ENCODE measurements at places on chromosomes 16 and 17. TPM values are rescaled to one million over a fixed set of nuclear protein-coding genes. Genes with fewer than 3 reads are reported as not detected.

GRCh38 chr17:36937959-36938565 lies 787 bp downstream of the LHX1 start:
- no peaks in the 10 kb centered on the region for H3K36me3 ChIP-seq
- no peak overlapping the region for H3K27ac ChIP-seq
- peaks cover 27% of the 10 kb centered on the region for H3K4me1 ChIP-seq
- peak; percentile 25 for DNase-seq

DNA sequence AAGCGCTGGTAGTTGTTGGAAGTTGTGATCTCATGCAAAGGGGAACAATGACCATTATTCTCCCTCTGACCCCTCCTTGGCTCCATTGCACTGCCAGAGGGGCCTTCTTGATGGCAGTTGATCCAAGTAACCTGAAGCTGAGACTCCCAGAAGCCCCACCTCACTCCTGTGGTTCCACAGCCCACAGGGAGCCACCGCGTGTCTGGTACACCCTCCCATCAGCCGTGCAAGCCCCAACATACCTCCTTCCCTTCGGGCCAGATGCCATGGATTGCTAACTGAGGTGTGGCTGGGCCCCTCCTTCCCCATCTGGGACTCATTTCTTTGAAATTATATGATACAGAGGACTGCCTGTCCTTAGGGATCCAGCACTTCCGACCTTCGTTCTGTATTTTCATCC lies 17.8 kb downstream of the SAP30BP start:
- peaks cover 61% of the 10 kb centered on the region for H3K4me1 ChIP-seq
- H3K27me3 ChIP-seq, result no peaks in the 10 kb centered on the region
- H3K27ac ChIP-seq, result peak overlapping the region; percentile 58
- peaks cover 3% of the 10 kb centered on the region for H3K36me3 ChIP-seq
- H3K4me3 ChIP-seq, result no peak overlapping the region
- DNase-seq, result peak; percentile 81

DNA sequence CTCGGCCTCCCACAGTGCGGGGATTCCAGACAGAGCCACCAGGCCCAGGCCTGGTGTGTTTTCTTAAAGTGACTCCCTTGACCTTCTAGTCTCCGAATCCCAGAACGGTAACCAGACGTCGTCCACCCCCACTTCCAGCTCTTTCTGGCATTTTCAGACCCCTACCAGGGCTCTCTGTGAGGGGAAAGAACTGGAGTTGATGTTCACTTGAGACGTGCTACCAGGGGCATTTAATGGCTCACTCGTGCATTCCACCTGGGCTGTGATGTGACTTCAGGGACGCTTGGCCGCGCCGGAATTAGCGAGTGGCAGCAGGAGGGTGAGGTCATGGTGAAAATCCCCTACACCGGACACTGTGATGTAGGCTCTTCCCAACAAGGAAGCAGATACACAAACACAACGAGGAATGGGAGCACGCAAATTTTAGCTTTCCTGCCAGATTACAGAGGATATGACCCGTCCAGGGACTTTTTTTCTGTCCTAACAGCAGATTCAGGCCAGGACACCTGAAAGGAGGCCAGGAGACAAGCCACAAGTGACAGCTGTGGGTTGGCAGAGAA lies 1.1 kb upstream of the GNA13 start:
- DNase-seq, result no peak
- H3K4me1 ChIP-seq, result peaks cover 12% of the 10 kb centered on the region
- no peak overlapping the region for H3K27ac ChIP-seq
- no peak overlapping the region for H3K4me3 ChIP-seq
- no peaks in the 10 kb centered on the region for H3K27me3 ChIP-seq
- peaks cover 8% of the 10 kb centered on the region for H3K36me3 ChIP-seq

- H3K27me3 ChIP-seq, result no peaks in the 10 kb centered on the region
- peak overlapping the region; percentile 89 for H3K27ac ChIP-seq
- DNase-seq, result peak; percentile 22
- peak overlapping the region; percentile 89 for H3K4me3 ChIP-seq
Measured at GRCh38 chr17:51120357-51120738, 320 bp downstream of the SPAG9 start.

DNA sequence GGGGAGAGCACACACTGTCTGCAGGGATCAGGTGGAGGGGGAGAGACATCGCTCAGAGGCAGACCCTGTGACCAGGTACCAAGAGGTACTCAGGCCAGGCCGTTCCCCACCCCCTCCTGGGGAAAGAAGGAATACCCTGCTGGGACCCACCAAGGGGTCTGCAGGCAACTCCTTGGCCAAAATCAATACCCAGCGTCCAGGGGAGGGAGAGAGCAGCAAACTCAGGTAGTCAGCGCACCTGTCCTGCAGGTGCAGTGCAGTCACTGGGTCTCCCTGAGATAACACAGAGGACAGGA lies 57.5 kb upstream of the DOC2B start:
- no peak overlapping the region for H3K27ac ChIP-seq
- H3K27me3 ChIP-seq, result peaks cover 3% of the 10 kb centered on the region
- no peaks in the 10 kb centered on the region for H3K36me3 ChIP-seq
- no peak for DNase-seq
- H3K4me3 ChIP-seq, result no peak overlapping the region

DNA sequence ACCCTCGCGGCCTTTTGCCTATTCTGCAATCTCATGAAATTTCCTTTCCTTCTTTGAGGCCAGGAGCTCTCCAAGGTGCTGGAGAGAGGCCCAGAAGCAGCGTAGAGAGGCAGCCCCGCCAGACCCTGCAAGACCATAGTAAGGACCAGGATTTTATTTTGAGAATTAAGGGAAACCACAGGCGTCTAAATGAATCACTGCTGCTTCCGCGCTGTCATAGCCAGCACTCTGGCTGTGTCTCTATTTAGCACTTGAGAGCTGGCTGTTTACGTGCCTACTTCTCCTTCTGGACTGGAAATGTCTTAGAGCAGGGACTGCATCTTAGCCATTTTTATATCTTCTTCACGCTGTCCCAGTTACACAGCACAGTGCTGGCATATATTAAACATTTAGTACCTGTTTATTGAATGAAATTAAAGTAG lies 37.6 kb upstream of the PIRT start:
- no peak overlapping the region for H3K27ac ChIP-seq
- DNase-seq, result no peak
- H3K4me1 ChIP-seq, result no peaks in the 10 kb centered on the region
- no peaks in the 10 kb centered on the region for H3K27me3 ChIP-seq

DNA sequence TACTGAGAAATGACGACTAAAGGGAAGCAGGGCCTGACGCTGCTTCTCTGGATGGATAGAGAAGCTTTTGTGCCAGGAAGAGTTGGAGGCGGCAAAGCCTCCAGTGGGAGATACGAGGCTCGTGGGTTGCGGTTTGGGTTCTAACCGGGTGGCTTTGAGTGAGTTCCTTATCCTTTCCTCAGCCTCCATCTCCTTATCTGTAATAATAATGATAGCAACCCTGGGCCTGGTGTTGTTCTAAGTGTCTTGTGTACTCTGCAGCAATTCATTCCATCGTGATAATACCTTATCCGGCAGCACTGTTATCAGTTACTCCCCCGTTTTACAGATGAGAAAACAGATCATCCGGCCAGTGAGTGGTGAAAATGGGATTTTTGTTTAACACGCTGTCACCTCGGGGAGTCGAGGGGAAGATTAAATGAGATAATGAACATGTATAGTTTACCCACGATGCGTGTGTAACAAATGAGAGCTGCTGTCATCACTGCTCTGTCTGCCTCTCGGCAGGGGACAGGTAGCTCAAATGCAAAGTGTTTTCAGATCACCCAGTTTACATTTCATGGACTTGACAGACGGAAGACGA lies 52.0 kb upstream of the LHX1 start:
- peak; percentile 44 for DNase-seq
- peaks cover 16% of the 10 kb centered on the region for H3K27me3 ChIP-seq
- H3K4me1 ChIP-seq, result peaks cover 4% of the 10 kb centered on the region

GRCh38 chr17:67619555-67619954 lies 98.2 kb upstream of the NOL11 start:
- no peaks in the 10 kb centered on the region for H3K27me3 ChIP-seq
- H3K36me3 ChIP-seq, result no peaks in the 10 kb centered on the region
- H3K4me1 ChIP-seq, result no peaks in the 10 kb centered on the region
- no peak overlapping the region for H3K4me3 ChIP-seq

DNA sequence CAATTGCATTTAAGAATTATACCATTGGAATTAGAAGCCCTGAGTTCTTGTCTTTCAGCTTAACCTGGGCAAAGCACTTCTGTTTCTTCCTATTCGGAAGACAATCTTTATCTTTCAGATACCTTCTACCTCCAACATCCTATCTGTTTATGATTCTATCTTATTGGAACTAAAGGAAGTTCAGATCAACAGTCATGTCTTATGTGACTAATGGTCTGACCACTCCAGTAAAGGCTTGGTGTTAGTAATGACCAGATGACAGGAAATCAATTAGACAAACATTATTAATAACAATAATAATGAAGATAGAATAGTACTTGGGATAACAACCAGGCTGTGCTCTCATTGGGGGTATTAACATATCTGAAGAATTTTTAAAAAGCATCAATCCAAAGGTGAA lies 11.3 kb downstream of the HS3ST3A1 start:
- no peaks in the 10 kb centered on the region for H3K36me3 ChIP-seq
- peaks cover 68% of the 10 kb centered on the region for H3K4me1 ChIP-seq
- no peaks in the 10 kb centered on the region for H3K27me3 ChIP-seq

DNA sequence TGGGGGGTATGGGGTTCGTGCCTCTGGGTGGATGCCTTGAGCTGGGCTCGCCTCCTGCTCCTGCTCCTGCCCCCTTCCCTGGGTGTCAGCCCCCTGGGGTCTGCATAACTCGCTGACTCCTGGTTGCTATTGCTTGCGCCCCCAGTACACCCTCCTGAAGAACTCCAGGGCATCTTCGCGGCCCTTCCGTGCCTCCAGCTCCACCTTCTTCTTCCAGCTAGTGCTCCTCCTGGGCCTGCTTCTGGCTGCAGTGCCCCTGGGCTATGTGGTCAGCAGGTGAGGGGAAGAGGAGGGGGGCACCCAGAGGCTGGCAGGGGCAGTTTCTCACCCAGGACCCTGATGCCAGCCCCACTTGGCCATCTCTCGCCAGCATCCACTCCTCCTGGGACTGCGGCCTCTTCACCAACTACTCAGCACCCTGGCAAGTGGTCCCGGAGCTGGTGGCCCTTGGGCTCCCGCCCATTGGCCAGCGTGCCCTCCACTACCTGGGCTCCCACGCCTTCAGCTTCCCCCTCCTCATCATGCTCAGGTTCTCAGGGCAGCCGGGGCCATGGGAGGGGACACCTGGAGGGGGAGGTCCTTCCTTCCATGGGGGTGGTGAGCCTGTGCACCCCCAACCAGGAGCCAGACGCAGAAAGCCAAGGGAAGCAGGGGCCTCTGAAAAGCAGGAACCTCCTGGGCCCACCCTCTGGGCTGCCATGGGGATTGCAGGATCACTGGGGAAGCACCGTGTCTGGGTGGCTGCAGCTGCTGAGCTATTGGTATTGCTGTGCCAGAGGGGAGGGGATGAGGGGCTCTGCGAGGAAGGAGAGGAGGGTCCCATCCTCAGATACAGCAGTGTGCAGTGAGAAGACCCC lies 7.8 kb upstream of the C17orf99 start:
- no peak overlapping the region for H3K4me3 ChIP-seq
- no peak overlapping the region for H3K27ac ChIP-seq
- H3K27me3 ChIP-seq, result peaks cover 4% of the 10 kb centered on the region
- DNase-seq, result no peak
- no peaks in the 10 kb centered on the region for H3K36me3 ChIP-seq
- H3K4me1 ChIP-seq, result peaks cover 10% of the 10 kb centered on the region

DNA sequence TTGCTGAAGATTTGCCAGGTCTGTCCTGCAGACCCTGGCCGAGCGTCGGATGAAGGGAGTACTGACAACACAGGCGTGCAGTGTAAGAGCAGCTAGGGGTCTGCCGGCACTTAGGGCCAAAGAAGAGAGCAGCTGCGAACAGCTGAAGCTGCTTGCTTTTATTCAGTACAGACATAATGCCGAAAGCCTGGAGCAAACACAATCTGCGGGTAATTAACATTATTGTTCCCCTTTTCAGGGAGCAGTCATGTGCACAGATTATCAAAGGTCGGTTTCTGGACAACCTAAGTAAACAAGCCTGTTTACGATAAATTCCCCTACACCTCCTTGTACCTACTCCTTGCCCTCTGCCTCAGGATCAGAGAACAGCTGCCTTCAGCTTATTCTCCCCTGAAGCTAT lies 12.0 kb upstream of the KRT23 start:
- no peaks in the 10 kb centered on the region for H3K36me3 ChIP-seq
- peaks cover 23% of the 10 kb centered on the region for H3K4me1 ChIP-seq
- H3K4me3 ChIP-seq, result no peak overlapping the region
- no peaks in the 10 kb centered on the region for H3K27me3 ChIP-seq
- DNase-seq, result no peak
- H3K27ac ChIP-seq, result no peak overlapping the region

- peak; percentile 6 for DNase-seq
- H3K4me3 ChIP-seq, result no peak overlapping the region
- no peaks in the 10 kb centered on the region for H3K27me3 ChIP-seq
- H3K4me1 ChIP-seq, result no peaks in the 10 kb centered on the region
- no peak overlapping the region for H3K27ac ChIP-seq
Measured at GRCh38 chr16:4032768-4033167, 83.5 kb downstream of the ADCY9 start.

GRCh38 chr16:48918520-48919258 lies 308.7 kb upstream of the N4BP1 start:
- H3K36me3 ChIP-seq, result no peaks in the 10 kb centered on the region
- no peak for DNase-seq
- H3K4me3 ChIP-seq, result no peak overlapping the region
- H3K4me1 ChIP-seq, result no peaks in the 10 kb centered on the region
- no peak overlapping the region for H3K27ac ChIP-seq

- no peaks in the 10 kb centered on the region for H3K27me3 ChIP-seq
- DNase-seq, result peak; percentile 41
- peaks cover 57% of the 10 kb centered on the region for H3K4me1 ChIP-seq
- no peak overlapping the region for H3K4me3 ChIP-seq
- H3K27ac ChIP-seq, result peak overlapping the region; percentile 58
- H3K36me3 ChIP-seq, result peaks cover 3% of the 10 kb centered on the region
Measured at GRCh38 chr17:75685499-75685898, 18.4 kb downstream of the SAP30BP start.

DNA sequence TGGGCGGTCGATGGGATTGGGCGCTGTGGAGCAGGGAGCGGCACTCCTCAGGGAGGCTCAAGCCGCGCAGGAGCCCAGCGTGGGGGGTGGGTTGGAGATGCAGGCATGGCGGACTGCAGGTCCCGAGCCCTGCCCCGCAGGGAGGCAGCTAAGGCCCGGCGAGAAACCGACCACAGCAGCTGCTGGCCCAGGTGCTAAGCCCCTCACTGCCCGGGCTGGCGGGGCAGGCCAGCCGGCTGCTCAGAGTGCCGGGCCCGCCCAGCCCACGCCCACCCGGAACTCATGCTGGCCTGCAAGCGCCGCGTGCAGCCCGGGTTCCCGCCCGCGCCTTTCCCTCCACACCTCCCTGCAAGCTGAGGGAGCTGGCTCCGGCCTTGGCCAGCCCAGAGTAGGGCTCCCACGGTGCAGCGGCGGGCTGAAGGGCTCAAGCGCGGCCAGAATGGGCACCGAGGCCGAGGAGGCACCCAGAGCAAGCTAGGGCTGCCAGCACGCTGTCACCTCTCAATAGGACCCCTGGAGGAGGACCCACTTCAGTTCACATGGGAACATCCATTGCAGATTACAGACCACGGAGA lies 20.5 kb upstream of the METTL16 start:
- H3K27ac ChIP-seq, result no peak overlapping the region
- no peak for DNase-seq
- no peaks in the 10 kb centered on the region for H3K27me3 ChIP-seq

- no peak overlapping the region for H3K4me3 ChIP-seq
- no peaks in the 10 kb centered on the region for H3K4me1 ChIP-seq
Measured at GRCh38 chr16:68728523-68728922, 8.6 kb upstream of the CDH1 start.

NUP85 gene
- 44.3 TPM for total RNA-seq
